ENCODE measurements at places on chromosomes 3 and 15.

GRCh38 chr15:96390986-96391385, 60.5 kb downstream of the NR2F2 start:
- no peak for DNase-seq

DNA sequence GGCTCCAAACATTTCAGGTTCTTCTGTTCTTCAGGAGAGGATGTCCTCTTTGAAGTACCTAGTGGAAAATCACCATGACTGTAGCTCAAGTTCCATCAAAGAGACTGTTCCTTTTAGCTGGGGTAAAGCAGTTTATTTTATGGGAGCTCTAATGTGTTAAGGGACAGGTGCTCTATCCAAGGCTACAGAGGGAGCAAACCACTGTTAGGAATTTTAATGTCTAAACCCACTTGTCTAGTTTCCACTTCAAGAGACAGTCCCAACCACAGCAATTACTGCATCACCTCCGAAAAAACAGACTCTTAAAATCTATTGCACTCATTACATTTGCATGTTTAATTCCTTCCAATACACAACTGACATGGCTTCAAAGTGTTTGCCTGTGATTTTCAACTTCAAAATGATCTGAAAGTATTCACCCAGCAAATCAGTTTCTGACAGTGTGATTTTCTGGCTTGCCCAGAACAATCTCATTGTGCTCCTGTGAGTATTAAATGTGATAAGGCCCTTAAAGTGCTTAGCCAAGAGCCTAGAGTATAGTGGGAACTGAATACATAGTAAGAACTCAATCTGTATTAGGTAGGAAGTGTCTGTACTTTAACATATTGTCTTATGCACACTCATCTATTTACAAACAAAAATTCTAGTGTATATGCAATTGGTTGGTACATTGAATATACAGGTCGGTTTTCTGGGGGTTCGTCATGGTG, 266.5 kb upstream of the CCDC54 start:
- no peak for DNase-seq

- DNase-seq = no peak
Measured at GRCh38 chr3:160279657-160280056, 54.4 kb downstream of the C3orf80 start.

GRCh38 chr15:90049666-90050604, 48.8 kb downstream of the ZNF710 start:
- DNase-seq = no peak

GRCh38 chr3:121750087-121750415, 510 bp upstream of the GOLGB1 start:
- DNase-seq = no peak

- no peak for DNase-seq
Measured at GRCh38 chr15:22810033-22810852, 23.8 kb downstream of the NIPA1 start.

GRCh38 chr3:71955240-71956068, 170.5 kb upstream of the PROK2 start:
- peak; percentile 94 for DNase-seq

GRCh38 chr3:134449951-134450350, 35.8 kb downstream of the ANAPC13 start:
- DNase-seq = no peak

DNA sequence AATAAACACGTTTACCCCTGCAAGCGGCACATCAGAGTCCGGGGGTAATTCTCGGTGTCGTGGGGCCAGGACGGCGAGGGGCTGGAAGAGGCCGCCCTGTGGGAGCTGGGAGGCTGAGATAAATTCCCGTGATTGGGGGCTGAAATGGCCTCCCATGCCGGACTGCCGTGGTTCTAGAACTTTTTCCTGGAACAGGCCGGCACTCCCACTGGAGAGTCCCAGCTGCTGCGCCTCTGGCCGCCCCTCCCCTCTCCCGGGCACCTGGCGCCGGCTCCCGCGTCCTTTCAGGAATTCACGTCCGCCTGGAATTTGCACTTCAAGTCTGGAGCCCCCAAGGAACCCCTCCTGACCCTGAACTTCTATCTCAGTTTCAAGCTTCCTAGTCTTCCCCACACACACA, 10.8 kb upstream of the LRRC2 start:
- DNase-seq = no peak

- no peak for DNase-seq
Measured at GRCh38 chr3:145251311-145251710, 909.7 kb downstream of the PLOD2 start.

DNA sequence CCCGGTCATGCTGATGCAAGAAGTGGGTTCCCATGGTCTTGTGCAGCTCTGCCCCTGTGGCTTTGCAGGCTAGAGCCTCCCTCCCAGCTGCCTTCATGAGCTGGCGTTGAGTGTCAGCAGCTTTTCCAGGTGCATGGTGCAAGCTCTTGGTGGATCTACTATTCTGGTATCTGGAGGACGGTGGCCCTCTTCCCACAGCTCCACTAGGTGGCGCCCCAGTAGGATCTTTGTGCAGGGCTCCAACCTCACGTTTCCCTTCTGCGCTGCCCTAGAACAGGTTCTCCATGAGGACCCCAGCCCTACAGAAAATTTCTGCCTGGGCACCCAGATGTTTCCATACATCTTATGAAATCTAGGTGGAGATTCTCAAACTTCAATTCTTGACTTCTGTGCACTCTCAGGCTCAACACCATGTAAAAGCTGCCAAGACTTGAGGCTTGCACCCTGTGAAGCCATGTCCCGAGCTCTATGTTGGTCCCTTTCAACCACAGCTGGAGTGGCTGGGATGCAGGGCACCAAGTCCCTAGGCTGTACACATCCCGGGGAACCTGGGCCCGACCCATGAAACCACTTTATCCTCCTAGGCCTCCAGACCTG, 238.4 kb upstream of the MDFIC2 start:
- peak; percentile 49 for DNase-seq

- no peak for DNase-seq
Measured at GRCh38 chr15:100112061-100112420, 229.7 kb downstream of the ADAMTS17 start.

- DNase-seq = no peak
Measured at GRCh38 chr3:124833710-124834332, 53.3 kb downstream of the ITGB5 start.

GRCh38 chr15:68207176-68207935, 2.2 kb upstream of the CALML4 start:
- DNase-seq = no peak

DNA sequence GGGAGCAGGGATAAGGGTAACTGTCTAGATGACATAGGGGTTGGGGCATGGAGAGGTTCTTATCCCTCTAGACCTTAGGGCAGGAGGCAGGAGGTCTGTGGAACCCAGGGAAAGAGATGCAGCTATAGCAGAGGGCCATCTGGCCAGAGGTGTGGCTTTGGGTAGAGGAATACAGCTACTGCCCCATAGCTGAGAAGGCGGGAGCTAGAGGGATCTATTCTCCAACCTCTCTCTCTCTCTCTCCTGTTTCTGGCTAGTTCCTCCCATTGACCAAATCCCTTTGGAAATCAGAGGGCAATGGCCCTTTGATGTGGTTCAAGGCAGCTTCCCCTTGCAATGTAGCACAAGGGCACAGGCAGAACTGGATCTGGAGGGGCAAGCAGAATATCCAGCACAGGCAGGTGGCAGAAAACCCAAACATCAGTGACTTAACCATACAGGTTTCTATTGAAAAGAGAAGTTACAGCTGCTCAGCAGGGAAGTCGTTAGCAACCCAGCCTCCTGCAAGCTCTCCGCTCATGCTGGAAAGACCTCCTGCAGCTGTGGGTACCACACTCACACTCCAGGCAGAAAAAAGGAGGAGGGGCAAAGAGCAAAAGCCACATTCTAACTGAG, 22.3 kb upstream of the LMOD3 start:
- DNase-seq = no peak

DNA sequence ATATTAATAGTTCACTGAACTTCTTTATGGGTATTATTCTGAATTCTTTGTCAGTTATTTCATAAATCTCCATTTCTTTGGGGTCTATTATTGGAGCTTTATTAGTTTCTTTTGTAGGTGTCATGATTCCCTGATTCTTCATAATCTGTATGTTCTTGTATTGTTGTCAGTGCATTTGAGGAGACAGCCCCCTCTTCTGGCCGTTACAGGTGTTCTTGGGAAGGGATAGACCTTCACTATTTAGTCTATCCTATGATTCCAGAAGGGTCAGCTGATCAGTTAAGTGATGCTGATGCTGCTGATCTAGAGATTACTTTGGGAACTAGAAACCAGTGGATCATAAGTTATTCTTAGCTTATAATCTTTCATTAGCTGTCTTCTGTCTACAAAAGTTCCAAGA, 34.9 kb downstream of the TMEM39A start:
- no peak for DNase-seq

DNA sequence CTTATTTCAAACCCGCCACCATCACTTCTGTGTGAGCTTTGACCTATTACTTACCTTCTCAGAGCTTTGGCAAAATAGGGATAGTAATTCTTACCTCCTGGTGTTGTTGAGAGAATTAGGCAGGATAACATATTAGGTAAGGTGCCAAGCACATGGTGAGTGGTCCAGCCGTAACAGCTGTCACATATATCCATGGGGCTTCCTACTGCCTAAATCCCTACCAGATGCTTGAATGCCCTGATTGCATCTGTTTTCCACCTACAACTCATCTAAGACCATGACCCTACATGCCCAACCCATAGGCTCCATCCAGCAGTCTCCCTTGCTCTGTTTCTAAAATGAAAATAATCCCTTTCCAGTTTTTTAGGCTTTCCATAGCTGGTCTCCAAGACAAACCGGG, 162.3 kb upstream of the NR2E3 start:
- no peak for DNase-seq
